ENCODE measurements at places on chromosomes 11 and 22.
A peak's percentile ranks its signal among the peaks of the same experiment; 100 is the strongest.

DNA sequence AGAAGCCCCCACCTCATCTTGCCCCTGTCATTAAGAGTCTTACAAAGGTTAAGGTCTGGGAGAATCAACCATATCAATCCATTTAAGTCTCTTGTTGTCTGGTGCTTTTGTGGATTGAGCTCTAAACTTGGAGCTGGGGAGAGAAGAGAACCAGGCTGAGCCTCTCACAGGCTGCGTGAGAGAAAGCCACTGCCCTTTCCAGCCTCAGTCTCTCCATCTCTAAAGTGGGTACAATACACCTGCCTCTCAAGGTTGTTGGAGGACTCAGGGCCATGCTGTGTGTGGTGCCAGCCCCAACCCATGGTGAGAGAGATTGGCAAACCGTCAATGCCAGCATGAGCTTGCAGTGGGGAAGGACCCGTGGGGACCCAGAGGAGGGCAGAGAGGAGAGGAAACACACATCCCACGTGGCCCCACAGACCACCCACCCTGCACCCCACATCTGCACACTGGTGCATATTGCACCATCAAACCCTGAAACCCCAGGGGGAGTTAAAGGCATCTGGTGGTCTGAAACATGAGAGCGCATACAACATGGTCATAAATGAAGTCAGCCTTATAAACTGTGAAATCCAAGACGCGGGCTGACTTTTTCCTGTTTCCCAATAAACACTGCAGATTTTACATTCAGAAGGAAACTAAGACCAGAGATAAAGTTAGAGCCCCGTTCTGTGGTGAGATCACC lies 27.5 kb upstream of the FBLN1 start:
- no peak for DNase-seq

DNA sequence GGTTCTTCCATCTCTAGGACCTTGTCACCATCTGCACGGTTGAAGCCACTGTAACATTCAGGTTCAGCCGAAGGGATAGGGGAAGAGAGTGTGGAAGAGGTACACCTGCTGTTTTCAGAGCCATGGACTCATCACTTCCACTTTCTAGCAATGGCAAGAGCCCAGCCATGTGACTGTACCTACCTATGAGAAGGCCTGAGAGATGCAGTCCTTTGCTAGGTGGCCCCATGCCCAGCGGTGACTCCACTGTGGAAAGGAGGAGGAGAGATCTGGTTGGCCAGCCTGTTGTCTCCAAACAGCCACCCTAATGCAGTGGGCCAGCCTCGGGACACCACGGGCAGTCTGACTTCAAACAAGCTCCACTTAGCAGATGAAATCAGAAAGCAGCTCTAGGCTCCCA lies 16.0 kb downstream of the RASD2 start:
- no peak for DNase-seq

DNA sequence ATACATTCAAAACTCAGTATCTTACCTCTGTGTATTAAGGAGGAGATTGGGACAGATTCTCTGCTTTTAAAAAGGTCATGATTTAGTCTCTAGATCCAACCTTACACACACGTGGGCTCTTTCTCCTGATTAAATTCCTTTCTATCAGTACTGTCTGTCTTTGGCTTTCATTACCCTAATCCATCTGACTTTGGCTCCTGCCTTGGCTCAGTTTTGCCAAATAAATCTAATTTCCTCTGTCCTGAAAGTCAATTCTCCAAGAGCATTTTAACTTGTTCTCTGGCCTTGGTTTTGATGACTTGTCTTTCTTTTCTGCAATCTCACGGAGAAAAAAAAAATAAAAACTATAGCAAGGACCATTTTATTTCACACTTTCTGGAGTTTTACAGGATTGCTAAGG lies 176.6 kb upstream of the PDGFD start:
- no peak for DNase-seq

- DNase-seq = no peak
Observed at GRCh38 chr11:120558744-120559431, 47.3 kb downstream of the GRIK4 start.

DNA sequence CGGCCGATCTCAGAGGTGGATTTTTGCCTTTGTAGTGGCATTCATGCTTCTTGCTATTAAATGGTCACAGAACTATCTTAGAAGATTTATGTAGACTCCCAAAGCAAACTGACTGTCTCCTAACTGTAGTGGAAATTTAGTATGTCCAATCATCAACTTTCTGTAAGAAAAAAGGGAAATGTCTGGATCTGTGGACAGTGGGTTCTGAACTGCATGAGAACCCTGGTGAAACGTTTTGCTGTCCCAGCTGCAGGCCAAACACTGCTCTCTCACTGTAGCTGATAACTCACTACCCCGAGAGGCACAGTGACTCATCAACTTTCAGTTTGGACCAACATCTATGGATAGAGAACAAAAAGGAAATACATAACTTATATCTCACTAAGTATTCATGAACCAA lies 387.1 kb downstream of the SOX6 start:
- DNase-seq = peak; percentile 78
